NCI-H524 (cell line): ENCODE measurements at places on chromosomes 16 and 17.

- no peak for DNase-seq
These were observed 5.1 kb downstream of the ARMC5 start for GRCh38 chr16:31464348-31464769.

- DNase-seq = peak; percentile 64
These were observed 432 bp upstream of the SLC46A1 start for GRCh38 chr17:28406473-28406814.

- DNase-seq = no peak
These were observed 74.4 kb upstream of the TANC2 start for GRCh38 chr17:62891659-62892058.

DNA sequence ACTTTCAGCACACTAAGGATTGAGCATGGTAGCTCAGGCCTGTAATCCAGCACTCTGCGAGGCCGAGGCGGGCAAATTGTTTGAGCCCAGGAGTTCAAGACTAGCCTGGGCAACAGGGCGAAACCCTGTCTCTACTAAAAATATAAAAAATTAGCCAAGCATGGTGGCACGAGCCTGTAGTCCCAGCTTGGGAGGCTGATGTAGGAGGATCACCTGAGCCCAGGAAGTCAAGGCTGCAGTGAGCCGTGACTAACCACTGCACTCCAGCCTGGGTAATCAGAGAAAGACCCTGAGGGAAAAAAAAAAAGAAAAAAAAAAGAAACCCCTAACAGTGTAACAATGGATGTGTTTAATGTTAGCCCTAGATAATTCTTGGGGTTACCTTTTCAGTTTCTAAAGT is 24.0 kb downstream of the PARN start:
- no peak for DNase-seq

DNA sequence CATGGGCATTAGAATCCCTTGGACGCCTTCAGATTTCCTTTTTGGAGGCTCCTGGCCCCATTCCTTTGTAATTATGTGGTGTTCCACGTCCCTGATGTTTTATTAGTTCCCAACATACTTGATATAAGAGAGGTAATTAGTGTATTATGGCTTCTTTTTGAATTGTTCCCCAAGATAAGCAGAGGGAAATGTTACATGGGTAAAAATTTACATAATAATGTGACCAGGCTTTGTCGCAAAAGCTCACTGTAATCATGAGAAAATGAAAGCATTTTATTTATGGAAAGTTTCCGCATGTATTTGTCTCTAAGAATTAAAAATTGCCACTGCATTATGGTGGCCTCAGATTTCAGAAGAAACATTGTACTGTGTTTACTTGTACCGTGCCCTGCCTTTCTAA is 177.8 kb downstream of the PRKCA start:
- no peak for DNase-seq

- no peak for DNase-seq
These were observed 45.1 kb downstream of the IRX3 start for GRCh38 chr16:54241525-54241924.

DNA sequence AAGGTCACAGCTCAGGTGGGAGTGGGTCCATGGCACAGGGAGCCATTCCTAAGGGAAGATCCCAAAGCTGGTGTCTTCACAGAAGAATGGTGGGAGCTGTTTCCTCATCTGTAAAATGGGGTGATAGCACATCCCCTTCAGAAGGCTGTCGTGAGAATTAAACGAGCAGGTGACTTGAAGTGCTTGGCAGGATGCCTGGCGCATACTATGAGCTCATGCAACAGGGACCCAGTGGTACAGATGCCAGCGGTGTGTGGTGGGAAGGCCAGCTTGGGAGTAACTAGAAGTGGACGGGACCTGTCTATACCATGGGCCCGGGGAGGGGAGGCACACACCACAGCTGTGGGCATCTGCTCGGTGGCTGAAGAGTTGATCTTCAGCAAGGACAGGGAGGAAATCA is 189.3 kb upstream of the TNRC6C start:
- no peak for DNase-seq

- DNase-seq = no peak
These were observed 138.6 kb downstream of the RBFOX1 start for GRCh38 chr16:7471268-7471667.

DNA sequence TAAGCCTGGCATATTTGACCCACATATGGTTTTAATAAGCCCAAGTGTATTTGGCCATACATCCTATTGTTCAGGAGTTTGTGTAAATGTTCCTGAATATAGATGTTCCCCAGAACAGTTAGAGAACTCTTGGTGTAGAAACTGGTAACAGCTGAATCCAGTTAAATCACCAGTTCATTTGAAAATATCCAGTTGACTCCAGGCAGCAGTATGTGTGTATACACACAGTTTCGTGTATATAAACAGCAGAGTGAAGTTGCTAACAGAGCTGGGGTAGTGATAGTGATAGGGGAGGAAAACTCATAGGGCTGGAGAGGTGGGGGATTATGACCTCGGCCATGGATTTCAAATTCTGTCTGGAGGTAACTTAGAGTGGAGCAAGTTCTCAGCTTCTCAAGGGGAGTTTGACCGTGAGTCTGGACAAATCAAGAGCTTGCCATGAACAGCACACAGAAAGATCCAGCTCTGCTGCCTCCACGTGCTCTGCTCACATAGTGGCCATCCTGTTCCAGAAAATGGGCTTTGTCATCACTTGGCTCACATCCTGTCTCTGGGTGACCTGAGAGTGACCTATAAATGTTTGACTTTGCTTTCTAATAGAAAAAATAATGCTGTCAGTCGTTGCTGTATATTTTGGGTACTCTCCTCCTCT is 30.6 kb upstream of the MMD start:
- DNase-seq = no peak

DNA sequence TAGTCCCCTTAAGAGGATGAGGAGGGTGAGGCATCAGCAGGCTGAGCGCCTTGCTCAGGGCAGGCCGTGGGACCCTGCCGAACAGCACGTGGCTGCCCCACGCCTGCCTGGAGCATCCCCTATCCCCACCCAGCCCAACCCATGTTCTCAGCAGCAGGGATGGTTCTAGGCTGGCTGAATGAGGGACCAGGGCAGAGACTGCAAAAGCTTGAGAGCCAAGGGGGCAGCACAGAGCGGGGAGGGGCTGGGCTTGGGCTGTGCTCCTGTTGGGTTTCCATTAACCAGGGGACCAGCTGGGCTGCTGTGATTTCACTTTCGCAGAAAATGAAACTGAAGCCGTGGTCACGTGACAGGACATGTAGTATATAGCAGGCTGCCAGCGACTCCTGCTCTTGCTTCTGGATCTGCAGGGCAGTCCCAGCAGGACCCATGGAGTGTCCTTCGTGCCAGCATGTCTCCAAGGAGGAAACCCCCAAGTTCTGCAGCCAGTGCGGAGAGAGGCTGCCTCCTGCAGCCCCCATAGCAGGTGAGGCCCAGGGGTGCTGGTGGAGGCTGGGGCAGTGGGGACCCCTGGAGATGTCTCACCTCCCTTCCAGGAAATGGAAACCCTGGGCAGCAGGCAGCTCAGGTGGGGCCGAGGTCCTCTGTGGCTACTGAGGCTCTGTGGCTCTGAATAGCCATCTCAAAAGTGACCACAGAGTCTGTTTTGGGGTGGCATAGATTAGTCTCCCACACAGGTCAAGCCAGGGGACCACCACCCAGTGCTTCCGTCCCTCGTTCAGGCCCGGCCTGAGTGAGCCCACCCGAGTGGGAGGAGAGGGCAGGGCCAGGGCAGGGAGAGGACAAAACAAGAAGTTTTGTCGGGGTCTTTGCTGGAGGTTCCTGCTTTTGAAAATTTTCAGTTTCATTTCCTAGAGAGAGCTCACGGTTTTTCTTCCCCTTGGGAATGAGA is 2.9 kb downstream of the RNF213 start:
- peak; percentile 96 for DNase-seq

DNA sequence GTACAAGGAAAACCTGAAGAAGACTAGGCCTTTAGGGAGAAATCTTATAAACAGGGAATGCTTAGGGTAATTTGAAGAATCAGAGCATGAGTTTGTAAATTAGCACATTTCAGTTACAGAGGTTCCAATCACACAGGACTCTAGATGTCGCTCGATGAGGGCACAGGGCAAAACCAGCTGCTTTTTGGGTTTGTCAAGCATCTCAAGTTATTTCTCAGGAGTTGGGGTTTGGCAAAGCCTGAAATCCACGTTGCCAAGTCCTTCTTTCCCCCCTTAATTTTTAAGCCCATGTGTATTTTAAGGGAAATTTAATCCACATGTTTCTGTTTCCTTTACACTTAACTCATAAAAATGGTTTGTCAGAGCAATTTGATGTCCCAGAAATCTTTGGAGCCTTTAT is 146.9 kb downstream of the ANKFN1 start:
- no peak for DNase-seq

DNA sequence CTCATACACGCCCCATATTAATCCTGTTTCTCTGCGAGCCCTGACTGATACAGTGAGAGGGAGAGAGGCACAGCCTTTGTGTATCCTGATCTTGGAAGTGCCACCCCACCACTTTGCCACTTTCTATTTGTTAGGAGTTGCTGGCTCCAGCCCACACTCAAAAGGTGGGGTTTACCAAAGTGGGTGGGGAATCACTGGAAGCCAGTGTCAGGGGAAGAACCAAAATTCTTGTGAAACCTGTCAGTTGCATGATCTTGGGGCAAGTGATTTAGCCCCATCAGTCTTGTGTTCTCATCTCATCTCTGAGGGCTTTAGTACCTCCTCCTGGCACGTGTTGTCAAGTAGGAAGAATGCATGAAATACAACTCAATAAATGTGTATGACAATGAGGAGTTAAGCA is 119.5 kb downstream of the SOX9 start:
- no peak for DNase-seq

- DNase-seq = no peak
These were observed 51.0 kb downstream of the CMIP start for GRCh38 chr16:81495321-81496234.

GRCh38 chr16:88747588-88748301 is 37.3 kb downstream of the PIEZO1 start:
- peak; percentile 27 for DNase-seq

GRCh38 chr17:68381076-68381900 is 76.0 kb downstream of the WIPI1 start:
- DNase-seq = no peak

GRCh38 chr16:2753733-2754020 is 1.2 kb downstream of the SRRM2 start:
- DNase-seq = no peak
